ENCODE measurements at places on chromosomes 2 and 18. TPM values are rescaled to one million over a fixed set of nuclear protein-coding genes. Genes with fewer than 3 reads are reported as not detected.

The EDAR gene
- not detected for total RNA-seq

The PRKD3 gene
- 26.4 TPM for total RNA-seq

The ABCG5 gene
- total RNA-seq, result not detected

The DYTN gene
- not detected for total RNA-seq

The TLX2 gene
- not detected for total RNA-seq

The UGT1A4 gene
- total RNA-seq, result not detected

The UGT1A5 gene
- not detected for total RNA-seq

The MEP1B gene
- not detected for total RNA-seq

The CAPN13 gene
- not detected for total RNA-seq

The GAREM2 gene
- total RNA-seq, result 3.3 TPM

The KCNE4 gene
- 15.8 TPM for total RNA-seq

The SERPINB5 gene
- total RNA-seq, result not detected

The POU3F3 gene
- not detected for total RNA-seq

The RGPD3 gene
- 0.47 TPM for total RNA-seq

The TWIST2 gene
- 90.8 TPM for total RNA-seq
